ENCODE measurements at places on chromosomes 5 and 9.
A peak's percentile ranks its signal among the peaks of the same experiment; 100 is the strongest.

DNA sequence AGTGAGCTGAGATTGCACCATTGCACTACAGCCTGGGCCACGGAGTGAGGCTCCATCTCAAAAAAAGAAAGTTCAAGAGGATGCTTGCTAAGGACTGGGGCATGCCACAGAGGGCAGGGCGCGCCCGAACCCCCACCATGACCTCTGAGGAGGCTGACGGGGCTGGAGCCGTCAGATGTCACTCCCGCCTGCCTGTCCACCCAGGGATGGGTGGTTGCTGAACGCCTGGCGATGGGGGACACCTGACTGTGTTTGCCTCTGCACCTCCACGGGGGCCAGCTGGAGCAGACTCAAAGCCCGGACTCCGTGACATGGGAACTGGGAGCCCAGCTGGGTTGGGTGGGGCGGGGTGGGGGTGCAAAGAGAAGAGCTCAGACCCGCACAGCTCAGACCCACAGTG, 31.9 kb downstream of the ADAMTSL2 start:
- DNase-seq: no peak

- DNase-seq: no peak
Measured at GRCh38 chr9:27537027-27537435, 7.4 kb upstream of the MOB3B start.

DNA sequence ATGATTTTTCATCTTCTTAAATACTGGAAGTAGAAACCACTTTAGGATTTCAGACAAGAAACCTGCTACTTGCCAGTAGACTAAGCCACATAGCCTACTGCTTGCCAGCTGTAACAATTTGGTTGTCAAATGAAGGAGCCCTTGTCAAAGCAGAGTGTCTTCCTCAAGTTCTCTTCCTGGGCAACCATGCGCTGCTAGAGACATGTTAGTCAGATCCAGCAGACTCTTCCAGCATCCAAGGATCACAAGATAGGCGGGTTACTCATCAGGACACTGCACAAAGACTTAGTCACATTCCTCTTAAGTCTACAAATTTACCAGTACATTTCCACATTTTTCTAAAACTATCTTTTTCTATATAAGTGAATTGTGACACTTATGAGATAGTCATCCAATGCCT, 24.4 kb downstream of the SKIC3 start:
- no peak for DNase-seq

DNA sequence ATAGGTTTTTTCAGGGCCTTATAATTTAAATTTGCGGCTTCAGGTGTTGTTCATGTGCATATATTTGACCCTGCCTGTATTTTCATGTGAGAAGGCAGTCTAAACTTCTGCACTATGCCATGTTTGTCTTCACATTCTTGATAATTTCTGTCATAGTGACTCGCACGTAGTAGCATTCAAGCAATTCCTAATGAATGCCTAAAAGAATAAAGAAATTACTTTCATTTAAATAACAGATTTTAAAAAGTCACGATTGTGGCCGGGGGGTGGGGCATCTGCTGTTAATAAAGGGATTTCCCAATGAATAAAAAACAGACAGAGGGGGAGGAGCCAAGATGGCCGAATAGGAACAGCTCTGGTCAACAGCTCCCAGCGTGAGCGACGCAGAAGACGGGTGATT, 318.0 kb downstream of the ADAMTS6 start:
- no peak for DNase-seq

- DNase-seq: peak; percentile 50
Measured at GRCh38 chr9:21591221-21592062, 109.3 kb upstream of the IFNE start.

DNA sequence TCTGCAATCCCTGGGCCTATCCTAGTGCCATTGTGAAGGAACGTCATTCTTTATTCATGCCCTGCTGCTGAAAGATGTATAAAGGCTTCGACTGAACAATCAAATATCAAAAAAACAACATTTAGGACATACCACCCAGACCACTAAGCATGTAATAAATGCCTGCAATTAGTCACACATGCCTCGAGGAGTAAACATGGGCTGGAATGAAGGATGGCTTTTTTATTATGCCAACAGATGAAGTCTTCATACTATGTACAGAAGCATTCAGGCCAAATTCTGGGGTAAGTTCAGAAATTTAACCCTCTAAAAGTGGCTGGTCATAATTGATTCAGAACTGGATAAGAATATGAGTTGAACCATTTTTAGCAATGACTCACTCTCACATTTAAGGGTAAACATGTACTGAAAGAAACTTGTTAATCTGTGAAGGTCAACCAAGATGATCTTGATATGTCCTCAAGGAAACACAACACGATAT, 38.1 kb downstream of the FAM240B start:
- no peak for DNase-seq

GRCh38 chr5:109964136-109964535, 274.4 kb downstream of the MAN2A1 start:
- DNase-seq: no peak

- no peak for DNase-seq
Measured at GRCh38 chr9:89884356-89885083, 279.7 kb downstream of the GADD45G start.

DNA sequence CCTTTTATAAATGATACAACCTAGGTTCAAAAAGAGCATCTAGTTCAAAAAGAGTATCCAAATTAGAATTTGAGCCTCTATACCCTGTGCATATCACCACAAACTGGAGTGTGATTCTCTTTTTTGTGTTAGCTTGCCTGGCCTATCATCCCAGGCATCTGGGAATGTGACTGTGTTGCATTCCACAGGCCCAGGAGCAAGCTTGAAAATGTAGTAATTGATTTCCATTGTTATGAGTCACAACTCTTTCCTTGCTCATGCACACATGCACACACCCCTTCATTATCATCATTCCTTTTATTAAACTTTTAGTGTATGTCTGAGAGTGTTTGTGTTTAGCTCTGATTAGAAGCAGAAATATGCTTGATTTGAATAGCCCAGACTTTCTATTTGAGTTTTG, 75.2 kb downstream of the FCHO2 start:
- DNase-seq: no peak

GRCh38 chr9:112380825-112381221, 915 bp downstream of the HSDL2 start:
- DNase-seq: no peak

DNA sequence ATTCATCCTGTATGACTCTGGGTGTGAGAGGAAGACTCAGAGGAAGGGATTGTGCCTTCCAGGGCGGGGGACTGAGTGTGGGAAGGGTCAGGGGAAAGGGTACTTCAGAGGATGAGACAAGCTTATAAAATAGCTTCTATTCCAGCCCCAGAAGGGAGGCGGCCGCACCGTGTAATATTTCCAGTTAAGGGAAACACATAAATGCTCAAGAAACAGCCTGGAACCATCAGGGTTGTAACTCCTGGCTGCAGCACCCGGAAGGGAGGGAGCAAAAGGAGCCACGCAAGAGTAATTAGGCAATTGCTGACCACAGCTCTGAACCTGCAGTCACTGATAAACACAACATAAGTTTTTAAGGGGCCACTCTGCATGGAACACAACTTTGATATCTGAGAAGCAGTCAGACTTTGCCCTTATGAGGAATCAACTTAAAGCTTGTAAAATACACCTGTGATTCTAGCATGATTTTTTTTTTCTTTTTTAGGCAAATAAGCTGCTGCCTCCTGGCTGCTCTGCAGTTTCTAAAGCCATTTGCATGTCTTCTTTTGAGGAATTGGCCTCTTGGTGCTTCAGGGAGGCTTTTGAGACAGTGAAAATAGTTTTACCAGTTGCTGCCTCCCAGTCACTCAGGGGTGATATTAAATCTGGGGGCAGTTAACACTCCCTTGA, 382.7 kb downstream of the ENC1 start:
- no peak for DNase-seq

DNA sequence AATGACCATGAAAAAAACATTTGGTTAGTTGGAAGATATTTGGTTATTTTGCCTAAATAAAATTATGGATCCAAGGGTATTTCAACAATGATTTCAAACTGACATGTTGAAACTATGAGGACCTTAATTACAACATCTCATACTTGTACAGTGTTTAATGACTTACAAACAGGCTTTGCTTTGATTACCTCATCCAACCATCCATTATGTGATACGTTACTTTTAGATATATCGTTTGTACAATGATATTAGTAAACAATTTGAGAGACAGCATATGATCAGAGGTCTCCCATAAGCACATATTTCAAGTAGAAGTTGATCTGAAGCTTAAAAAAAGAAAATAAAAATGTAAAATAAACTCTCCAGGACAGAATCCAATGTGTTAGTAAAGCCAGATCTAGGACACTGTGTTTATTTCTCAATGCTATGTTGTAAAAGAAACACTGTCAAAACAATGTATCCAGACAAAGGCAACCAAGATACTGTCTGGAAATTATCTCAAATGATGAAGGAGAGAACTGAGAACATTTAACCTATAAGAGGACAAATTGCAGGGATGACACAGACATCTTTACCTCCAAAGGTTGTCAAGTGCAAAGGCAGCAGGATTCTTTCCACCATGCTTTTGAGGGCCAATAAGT, 116.0 kb upstream of the TARS1 start:
- DNase-seq: no peak

- peak; percentile 10 for DNase-seq
Measured at GRCh38 chr9:73219985-73220626, 68.4 kb downstream of the ANXA1 start.

DNA sequence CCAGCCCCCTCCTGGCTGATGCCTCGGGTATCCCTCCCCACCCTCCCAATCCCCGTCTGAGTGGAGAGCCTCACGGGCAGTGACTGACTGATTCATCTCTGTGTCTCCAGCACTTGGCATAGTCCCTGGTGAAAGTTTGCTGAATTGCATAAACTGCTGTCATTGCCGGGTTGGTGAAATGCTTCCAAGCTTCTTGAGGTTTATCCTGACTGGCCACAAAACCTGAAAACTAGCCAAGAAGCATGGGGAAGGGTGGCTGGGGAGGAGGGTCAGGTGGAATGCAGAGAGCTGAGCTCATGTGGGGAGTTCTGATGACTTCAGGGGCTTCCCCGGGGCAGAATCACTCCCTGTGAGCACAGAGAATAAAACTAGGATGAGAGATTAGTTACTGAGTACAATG, 56.9 kb upstream of the GGTA1 start:
- no peak for DNase-seq

GRCh38 chr5:74201334-74202081, 439.0 kb downstream of the ENC1 start:
- no peak for DNase-seq

DNA sequence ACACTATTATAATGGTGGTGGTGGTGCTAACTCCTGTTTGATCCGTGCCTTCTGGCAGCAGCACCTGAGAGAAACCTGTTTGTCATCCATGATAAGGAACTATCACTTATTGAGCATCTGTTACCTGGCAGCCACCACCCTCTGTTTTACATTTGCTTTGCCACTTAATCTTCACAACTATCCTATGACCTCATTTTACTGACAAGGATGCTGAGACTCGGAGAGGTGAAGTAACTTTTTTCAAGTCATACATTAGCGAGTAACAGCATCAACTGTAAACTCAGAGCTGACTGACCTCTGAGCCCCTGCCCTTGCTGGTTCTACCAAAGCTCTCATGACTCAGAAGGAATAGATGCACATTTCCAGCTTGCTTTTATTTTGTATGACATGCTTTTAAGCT, 81.1 kb downstream of the EGFLAM start:
- DNase-seq: no peak

- no peak for DNase-seq
Measured at GRCh38 chr5:72314571-72315172, 5.4 kb downstream of the MRPS27 start.

DNA sequence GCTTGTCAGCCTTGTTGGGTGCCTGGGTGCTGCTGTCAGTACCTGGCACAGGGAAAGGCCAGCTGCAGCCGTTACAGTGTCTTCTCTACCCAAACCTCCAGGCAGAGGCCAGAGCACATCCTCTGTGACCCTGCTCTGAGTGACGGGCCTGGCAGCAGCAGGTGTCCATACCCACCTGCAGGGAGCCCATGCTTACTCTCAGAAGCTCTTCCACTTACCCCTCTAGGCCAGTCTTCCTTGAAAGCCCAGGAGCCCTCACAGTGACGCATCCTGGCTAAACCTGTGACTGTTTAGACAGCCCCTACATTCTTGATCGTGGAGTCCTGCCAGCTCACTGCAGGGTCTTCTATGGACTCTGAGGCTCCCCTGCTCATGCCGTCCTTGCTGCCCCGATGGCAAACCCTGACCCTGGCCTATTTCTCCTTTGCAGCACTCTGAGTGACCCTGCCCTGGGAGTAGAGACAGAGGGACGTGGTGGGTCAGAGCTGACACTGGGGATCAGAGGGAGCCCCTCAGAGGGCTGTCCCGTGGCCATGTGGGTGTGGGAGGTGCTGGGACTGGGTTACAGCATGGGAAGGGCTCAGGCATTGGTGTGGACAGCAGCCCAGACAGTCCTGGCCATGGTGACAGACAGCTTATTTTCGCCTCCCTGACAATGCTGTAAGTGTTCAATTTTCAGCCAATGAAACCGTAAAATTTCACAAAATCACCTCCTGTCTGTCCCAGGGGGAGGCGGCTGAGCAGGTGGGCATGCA, 67.6 kb upstream of the RNF130 start:
- no peak for DNase-seq

- DNase-seq: no peak
Measured at GRCh38 chr5:126647071-126647470, 46.3 kb downstream of the PHAX start.

- no peak for DNase-seq
Measured at GRCh38 chr5:142610176-142611001, 75.5 kb downstream of the FGF1 start.

- no peak for DNase-seq
Measured at GRCh38 chr5:104178829-104179456, 616.4 kb upstream of the NUDT12 start.

DNA sequence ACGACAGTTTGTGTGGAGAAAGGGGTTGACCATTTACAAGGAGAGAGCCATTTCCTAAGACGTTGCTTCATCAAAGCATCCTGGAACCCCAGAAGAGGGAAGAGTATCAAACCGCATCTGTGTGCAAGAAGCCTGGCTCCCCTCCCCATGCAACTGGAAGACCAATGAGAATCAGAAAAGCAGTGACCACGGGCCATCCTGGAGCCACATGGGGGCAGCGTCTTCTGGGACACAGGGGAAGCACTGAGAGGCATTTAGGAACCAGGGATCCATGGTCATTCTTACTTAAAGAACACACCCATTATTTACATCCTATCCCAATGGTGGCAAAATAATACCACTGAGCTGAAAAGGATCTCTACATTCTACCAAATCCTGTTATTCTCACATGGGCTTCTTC, 29.3 kb downstream of the SEMA5A start:
- DNase-seq: no peak

GRCh38 chr5:168852329-168852728, 273.2 kb upstream of the PANK3 start:
- no peak for DNase-seq

All from stimulated activated CD4-positive, alpha-beta T cell treated with anti-CD3 and anti-CD28 coated beads, Interleukin-15, amount 100 ng/mL, for 48 hours (primary cell).